NCI-H2107 (cell line): ENCODE measurements at places on chromosomes 6 and 20.

GRCh38 chr6:6663421-6664135, 75.1 kb downstream of the LY86 start:
- no peak for DNase-seq

DNA sequence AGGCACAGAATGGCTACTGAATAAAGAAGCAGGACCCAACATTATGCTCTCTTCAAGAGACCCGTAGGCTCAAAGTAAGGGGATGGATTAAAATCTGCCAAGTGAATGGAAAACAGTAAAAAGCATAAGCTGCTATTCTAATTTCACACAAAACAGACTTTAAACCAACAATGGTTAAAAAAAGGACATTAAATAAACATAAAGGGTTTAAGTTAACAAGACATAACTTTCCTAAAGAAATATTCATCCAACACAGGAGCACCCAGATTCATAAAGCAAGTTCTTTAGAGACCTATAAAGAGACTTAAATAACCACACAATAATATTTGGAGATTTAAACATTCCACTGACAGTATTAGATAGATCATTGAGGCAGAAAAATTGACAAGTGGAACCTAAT, 624.5 kb downstream of the RFPL4B start:
- no peak for DNase-seq

- no peak for DNase-seq
Measured at GRCh38 chr20:58131551-58132142, 96.8 kb downstream of the ANKRD60 start.

DNA sequence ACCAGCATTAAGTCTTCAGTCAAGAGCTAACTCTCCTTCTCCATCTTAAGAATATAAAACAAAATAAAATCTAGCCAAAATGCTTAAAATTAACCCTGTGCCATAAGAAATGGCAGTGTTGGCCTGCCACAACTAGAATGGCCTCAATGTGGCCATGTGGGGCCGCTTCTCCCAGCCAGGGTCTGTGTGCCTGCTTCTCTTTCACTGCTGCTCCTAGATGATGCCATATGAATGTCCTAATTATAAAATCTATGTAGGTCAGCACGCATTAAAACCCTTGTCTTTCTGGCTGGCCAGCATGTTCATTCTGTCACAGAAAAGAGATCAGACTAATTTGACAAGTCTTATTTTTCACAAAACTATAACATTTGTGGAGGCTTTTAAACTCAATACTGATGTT, 102.6 kb downstream of the C6orf118 start:
- no peak for DNase-seq

DNA sequence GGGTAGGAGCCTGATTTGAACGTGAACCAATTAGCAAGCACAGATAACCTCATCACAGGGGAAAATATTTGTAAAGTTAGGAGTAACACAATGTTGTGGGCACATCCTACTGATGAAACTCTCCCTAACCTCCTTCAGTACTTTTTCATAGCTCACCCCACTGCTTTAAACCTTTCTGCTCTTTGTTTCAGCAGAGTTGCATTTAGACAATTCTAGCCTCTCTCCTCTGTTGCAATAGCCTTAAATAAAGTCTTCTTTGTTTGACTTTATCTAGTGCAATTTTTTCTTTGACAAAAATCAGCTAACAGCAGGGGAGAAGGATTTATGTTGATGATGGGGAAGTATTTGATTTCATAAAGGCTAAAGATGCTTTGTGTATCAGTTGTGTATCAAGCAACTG, 14.1 kb downstream of the C6orf141 start:
- DNase-seq: no peak
